GM12892 (cell line): ENCODE measurements at places on chromosomes 7 and 10.

DNA sequence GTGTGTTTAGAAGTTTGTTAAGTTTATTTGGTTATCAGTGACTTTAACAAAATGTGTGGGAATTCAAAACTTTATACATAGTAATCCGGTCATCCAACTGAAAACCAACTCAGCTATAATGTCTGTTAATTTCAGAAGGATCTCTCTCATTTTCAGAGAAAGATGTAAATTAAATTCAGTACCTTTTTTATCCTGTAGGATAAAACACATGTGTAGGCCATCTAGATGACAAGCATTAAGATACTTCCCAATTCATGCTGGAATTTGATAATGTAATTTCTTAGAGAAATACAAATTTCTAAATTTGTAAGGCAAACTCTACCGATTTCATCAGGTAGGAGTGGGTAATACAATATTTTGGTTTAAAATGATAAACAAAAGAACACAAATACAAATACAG lies 43.4 kb upstream of the STEAP4 start:
- no peak for DNase-seq

DNA sequence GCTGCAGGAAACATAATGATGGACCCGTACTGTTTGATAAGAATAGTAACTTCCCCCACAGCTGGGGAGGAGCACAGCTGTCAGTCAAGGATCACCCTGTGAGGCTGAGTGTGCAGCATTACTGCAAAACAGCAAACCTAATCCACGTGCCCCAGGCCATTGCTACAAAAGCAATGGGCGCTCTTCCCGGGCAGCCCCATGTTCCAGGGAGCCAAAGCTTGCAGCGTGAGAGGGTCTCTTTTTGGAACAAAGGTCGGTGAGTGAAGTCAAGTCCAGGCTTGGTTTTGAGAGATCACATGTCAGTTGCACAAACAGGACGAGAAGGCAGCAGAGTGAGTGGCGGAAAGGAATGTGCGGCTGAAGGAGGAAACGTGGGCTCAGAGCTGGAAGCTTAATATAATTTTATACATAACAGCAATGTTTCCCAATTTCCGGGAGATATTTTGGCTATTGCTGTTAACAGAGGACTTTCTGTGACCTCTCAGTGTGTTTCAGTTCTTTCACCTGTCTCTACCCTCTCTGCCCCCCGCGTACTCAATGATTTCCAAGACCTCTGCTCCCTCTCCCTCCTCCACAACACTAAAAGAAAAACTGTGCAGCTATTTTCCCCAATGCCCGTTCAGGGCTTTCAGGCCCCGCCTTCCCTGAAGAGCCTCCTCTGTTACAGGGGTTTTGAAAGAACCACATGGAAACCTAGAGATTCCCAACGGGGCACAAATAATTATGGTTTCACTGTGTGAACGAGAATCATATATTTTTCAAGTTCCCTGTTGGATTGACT lies 128.9 kb downstream of the MTPAP start:
- DNase-seq: no peak

GRCh38 chr7:117493460-117493859 lies 13.6 kb downstream of the CFTR start:
- no peak for DNase-seq

DNA sequence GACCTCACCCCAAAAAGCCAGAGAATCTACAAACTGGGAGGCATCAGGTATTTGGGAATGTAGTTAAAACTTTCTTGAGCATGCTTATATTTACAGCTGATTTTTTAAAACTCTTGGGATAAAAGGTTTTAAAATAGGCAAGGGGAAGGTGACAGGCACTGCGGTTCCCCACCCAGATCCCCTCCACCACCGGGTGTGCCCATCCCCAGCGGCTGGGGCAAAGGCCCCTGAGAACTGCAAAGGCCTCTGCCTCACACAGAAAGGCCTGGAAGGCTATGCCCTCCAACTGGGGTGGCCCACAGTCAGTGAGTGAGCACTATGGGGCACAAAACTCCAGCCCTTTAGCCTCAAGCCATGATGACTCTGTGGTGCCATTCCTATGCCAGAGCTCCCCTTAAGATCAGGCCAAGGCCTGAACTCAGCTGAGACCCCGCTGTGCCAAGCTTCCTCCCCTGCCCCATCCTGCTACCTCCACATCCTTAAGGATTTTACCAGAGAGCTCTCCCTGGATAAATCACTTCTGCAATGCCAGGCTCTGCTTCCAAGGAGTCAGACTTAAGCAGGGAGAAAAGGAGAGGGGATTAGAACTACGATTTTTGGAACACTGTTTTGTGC lies 299.1 kb downstream of the GRID1 start:
- no peak for DNase-seq

GRCh38 chr7:66157060-66157459 lies 42.4 kb downstream of the CRCP start:
- DNase-seq: no peak

GRCh38 chr10:59814878-59815277 lies 61.6 kb upstream of the MRLN start:
- DNase-seq: no peak

- no peak for DNase-seq
These were observed 112.2 kb downstream of the LARP4B start for GRCh38 chr10:819326-819725.

GRCh38 chr7:69656890-69657289 lies 58.6 kb downstream of the AUTS2 start:
- DNase-seq: no peak

- no peak for DNase-seq
These were observed at the start of gene SLC18A3 for GRCh38 chr10:49610114-49610457. Gene SLC18A3, plus strand, starts transcription at chr10:49610310. Its CDS starts 431 bp downstream, at chr10:49610741.

DNA sequence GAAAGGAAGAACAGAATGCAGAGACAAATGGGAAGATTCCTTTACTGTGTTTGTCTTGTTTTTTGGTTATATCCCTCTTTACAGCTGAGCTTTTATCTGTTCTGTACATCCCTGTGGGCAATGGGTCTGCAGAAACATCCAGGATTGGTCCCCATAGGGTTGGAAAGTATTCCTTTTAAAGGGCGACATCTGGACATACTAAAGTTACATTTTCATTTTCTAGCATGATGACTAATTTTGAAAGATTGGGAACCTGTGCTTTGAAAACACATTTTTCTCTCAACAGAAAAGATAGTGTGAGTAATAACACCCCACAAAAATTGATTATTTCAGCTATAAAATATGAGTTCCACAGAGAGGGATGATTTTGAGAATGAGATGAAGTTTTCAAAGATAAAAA lies 435.8 kb downstream of the GPAM start:
- DNase-seq: no peak

DNA sequence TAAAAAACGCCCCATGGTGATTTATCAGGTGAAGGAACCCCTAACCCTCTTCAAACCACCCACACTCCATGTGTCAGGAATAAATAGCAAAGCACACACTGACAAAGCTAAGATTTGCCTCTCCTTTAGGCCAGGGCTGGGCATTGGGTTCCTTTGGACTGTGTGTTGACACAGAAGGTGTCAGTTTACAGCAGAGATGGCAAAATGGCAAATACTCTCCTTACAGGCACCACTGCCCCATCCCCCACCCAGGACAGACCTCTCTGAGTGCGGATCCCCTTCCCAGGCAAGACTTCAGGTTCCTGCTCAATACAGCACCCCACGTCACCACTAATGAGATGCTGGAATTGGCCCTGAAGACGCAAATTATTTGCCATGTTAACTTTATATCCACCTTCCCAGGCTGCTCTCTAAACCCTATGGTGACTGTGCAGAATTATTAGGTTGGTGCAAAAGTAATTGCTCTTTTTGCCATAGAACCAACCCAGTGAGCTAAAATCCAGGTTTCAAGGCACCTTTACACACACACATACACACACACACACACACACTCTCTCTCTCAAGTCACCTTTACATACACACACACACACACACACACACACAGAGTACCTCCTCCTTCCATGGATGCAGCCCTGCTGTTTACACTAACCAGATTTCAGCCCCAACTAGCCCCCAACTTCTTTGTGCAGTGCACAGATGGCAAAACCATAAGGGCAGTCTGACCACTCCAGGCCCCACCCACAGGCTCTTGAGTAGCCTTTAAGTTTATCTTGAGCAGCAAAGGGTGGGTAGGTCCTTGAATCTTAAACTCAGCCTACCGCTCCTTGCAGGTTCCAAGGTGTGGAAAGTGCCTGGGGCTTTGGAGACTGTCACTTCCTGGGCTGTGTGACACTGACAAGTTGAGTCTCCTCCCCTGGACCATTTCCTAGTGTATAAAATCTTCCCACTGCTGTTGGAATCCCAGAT lies 4.0 kb upstream of the ZCCHC24 start:
- no peak for DNase-seq

GRCh38 chr10:65234261-65234660 lies 1691.6 kb upstream of the LRRTM3 start:
- DNase-seq: no peak

DNA sequence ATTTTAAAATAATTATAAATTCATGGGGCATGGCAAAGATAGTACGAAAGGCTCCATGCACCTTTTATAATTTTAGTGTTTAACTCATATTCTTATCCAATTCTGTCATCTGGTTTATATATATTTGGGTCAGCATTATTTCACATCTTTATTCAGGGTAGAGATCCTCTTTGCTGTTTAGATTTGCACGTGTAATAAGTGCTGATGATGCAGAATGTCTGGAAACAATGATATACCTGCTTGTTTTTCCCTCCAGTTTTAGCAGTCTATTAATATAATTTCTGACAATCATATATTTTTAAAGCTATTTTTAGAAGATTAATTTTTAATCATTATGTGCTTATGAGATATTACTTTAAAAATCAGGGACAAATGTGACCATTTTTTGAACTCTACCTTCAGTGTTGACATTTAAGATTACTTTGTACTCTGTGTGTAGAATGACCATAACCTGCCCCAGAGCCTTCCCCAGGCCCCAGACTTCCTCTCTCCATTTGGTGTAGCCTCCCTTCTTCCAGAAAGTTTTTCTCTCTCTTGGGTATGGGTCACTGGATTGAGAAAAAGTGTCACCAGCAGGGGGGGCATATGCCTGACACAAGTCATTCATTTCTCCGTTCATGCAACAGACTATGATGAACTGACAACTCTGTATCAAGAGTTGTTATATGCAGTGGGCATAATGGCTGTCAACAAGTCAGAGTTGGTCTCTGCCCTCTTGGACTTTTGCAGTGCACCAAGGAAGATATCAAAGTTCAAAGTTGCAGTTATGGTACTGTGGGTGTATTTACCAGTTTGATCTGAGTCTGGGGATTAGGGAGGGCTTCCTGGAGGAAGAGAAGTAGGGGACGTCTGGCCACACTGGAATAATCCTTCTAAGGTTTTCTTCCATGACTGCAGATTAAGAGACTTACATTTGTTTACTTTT lies 192.6 kb upstream of the CCDC6 start:
- no peak for DNase-seq

DNA sequence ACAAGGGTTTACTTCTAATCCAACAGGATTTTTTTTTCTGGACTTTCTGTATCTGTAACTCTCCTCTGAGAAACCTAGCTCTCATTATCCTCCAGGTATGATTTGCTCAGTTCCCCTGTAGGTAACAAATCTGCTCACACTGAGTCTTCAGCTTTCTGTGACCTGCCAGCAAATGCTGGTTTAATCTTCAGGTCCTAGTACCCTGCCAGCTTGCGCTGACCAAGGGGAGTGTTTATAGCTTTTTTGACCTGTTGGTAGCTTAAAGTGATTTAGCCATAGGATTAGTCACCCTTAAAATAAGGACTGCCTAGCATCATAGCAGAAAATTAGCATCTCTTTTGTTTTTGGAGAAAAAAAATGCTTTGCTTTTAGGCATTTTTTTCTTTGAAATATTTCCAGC lies 22.4 kb downstream of the SND1 start:
- DNase-seq: no peak

- DNase-seq: no peak
These were observed 6.2 kb downstream of the SAR1A start for GRCh38 chr10:70164163-70164562.
